ENCODE measurements at places on chromosomes 2 and 18.

DNA sequence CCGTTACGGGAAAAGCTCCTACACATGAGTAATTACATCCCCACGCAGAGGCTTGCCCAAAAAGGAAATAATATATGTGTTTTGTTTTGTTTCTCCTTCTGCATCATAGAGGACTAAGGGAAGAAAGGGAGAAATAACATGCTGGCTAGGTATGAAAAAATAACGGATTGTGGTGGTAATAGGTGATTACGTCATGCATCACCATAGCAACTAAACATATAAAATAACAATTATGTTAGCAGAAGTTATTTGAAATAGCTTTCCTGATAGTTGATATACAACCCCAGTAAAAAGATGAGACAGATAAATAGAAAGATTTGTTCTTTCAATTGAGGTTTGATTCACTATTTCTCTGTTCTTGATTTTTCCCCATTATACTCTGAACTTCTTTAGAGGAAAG is 518.0 kb downstream of the ZNF516 start:
- no peak for DNase-seq

- DNase-seq, result no peak
Observed at GRCh38 chr2:64401529-64401880, 52.5 kb upstream of the LGALSL start.

DNA sequence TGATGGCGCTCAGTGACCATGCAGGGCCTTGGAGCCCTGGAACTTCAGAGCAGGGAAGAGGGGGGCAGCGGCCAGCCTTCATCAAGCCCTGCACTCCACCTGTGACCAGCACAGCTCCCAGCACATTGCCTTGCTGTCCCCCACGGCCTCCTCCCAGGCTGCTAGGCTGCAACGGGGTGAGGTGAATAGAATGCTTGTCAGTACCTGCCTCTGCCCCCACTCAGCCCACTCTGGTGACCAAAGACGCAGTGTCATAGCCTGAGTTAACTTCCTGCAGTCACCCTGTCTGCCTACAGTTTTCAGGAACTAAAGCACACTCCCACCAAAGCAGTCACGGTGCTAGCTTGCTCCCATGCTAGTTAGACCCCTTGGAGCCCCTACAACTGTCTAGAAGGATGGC is 72.1 kb downstream of the STPG4 start:
- DNase-seq, result no peak

DNA sequence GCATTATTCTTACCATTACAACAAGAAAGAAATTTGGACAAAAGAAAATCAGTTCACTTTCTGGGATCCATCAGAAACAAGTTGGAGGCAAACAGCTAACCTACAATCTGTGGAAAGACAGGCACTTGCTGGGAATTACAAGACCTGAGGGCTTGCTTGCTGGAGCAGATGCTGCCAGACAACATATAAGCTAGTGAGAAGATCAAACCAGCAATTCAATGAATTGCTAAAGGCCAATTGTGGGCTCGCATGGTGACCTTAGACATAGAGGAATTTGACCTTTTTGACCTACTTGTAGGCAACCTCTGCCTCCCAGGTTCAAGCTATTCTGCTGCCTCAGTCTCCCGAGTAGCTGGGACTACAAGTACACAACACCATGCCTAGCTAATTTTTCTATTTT is 921.2 kb upstream of the CNTNAP5 start:
- no peak for DNase-seq

GRCh38 chr2:138600732-138601457 is 99.3 kb downstream of the SPOPL start:
- DNase-seq, result no peak

GRCh38 chr2:1051075-1051474 is 100.4 kb downstream of the SNTG2 start:
- peak; percentile 56 for DNase-seq

GRCh38 chr2:163157411-163157810 is 318.8 kb upstream of the KCNH7 start:
- peak; percentile 27 for DNase-seq

GRCh38 chr2:147247749-147248148 is 597.1 kb upstream of the ACVR2A start:
- no peak for DNase-seq

GRCh38 chr18:25639596-25639995 is 287.6 kb upstream of the ZNF521 start:
- no peak for DNase-seq

DNA sequence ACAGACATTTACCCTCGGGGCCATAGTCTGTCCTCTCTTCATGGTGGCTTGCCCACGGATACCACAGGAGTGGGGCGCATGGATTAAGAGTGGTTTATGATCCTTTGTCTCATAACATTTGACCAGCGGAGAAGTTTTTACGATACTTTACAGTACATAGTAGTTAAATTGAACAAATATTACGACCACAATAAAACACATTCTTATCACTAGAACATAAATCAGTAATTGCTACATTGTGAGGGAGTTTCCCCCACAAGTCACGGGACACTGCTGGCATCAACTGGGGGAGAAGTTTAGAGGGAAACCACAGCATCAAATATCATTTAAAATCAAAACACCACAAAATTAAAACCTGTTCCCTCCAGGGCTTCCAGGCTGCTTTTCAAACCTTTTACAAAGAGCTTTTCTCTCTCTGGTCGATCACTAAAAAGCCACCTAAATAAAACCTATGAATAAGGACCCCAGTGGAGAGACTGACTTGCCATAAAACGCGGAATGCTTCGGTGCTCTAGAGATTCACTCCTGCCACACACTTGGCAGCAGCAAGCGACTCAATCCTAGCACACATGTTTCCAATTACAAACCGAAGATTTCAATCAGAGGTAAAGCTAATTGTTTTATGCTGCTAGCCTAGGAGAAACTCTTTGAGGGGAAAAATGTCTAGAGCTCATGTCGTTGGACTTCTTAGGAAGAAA is 173.7 kb upstream of the HNRNPA3 start:
- DNase-seq, result no peak

- no peak for DNase-seq
Observed at GRCh38 chr2:235500110-235500760, 6.4 kb downstream of the AGAP1 start.

DNA sequence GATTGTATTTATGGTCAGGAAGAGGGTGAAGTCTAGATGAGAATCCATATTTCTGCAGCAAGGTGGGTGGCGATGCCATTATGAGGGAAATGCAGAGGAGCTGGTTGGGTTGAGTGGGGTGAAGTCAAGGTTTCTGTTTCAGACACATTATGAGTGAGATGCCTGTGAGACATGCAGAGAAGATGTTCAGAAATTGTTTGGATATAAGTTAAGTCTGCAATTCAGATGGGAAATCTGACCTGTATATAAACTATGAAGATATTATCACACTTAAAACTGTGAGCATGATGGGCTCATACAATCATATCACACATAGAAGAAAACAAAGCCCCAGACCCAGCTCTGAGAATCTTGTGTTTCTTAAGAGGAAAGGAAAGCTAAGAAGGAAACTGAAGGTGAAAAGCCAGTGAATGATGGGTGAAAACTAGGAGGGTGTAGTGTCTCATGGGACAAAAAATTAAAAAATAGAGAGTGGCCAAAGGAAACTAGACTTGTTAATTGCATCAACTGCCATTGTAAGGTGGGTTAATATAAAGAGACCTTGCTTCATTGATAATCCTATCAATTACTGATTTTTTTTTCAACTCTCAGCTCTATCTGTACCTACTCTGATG is 14.2 kb downstream of the GALNT5 start:
- DNase-seq, result no peak

- DNase-seq, result no peak
Observed at GRCh38 chr18:6279308-6279707, 135.4 kb downstream of the L3MBTL4 start.

DNA sequence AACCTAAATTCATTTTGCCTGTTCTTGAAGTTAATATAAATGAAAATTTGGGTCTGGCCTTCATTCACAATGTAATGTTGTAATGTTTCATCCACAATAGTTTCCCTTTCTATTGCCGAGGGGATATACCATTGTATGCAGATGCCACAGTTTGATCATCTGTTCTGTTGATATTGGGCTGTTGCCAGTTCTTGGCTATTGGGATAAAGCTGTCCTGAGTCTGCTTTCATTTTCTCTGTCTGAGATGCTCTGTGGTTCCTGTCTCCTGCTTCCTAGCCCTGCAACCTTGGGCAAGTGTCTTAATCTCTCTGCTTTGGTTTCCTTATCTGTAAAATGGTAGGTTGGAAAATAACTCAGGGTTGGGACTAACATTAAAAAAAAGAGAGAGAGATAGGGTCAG is 25.2 kb downstream of the B3GNT2 start:
- DNase-seq, result peak; percentile 86
